ENCODE measurements at places on chromosomes 13 and 19.

GRCh38 chr19:10111405-10111811 is at the start of gene P2RY11:
Gene P2RY11, plus strand, starts transcription at chr19:10111693. Its CDS starts 29 bp downstream, at chr19:10111722.
- peak; percentile 78 for DNase-seq

DNA sequence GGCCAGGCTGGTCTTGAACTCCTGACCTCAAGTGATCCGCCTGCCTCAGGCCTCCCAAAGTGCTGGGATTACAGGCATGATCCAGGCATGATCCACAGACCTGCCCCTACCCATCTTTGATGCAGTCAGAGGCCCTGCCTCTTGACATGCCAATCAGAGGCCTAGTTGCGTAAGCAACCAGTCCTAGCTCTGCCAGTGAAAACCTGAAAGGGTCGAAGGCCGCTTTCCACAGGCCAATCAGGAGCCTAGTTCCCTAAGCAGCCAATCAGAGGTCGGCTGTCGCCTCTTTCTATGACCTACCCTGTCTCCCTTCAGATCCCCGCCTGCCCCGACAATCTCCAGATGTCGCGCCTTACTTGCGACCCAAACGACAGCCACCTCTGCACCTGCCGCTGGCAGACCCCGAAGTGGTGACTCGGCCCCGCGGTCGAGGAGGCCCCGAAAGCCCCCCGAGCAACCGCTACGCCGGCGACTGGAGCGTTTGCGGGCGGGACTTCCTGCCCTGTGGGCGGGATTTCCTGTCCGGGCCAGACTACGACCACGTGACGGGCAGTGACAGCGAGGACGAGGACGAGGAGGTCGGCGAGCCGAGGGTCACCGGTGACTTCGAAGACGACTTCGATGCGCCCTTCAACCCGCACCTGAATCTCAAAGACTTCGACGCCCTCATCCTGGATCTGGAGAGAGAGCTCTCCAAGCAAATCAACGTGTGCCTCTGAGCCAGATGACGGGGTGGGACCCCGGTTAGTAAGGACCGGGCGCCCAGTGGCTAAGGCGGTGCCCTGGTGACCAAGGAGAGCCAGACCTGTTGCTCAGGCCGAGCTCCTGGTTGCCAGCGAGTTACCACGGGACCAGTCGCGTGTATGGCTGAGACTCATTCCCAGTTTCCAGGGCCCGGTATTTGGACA is 6.3 kb downstream of the SYDE1 start:
- DNase-seq = no peak

DNA sequence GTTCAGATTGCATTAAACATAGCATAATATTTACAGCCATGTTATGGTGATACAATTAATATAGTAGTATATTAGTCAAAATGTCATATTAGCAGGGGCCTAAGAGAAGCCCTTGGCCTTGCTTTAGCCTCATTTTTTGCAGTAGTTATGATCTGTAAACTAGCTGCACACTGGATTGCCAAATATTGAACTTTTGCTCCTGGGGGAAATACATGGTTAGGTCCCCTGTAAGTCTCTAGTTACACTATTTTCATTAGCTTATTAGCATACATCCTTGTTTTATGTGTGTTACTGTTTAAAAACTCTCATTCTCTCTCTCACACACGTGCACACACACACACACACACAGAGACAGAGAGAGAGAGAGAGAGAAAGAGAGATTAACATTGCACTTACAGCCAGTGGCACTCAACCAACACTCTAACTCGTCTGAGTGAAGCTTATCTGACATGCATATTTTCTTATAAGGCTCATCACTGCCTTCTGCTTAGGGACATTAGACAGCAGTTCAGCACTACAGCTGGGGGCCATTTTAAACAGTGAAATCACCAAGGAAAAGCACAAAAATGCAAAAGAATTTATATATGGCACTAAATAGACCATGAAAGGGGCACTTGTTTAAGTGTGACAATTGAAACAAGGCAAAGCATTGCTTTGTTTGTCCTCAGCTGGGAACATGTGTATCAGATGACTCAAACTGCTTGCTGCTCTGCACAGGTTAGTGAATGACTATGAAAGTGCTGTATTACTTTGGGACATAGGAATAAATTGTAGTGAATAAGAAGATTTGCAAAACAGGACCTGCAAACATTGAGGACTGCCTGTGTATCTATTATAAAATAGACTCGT is 278.7 kb downstream of the GPC6 start:
- DNase-seq = no peak

GRCh38 chr13:20610006-20610405 is 43.0 kb downstream of the IFT88 start:
- no peak for DNase-seq

DNA sequence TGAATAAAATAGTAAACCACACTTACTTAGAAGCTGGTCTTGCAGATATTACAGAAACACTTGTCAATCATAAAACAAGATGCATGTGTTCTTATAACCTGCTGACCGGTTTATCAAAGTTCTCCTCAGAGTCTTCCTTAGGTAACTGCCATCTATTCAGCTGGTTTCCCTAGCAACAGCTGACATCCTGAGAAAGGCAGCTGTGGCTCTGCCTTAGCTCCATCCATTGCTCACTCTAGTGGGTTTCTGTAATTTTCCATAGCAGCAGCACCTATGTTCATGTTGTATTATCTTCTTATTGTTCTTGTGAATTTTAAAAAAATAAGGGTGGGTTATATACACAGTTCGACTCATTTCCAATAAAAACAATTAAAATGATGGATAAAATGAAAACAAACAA is 87.8 kb downstream of the RAP2A start:
- DNase-seq = no peak

DNA sequence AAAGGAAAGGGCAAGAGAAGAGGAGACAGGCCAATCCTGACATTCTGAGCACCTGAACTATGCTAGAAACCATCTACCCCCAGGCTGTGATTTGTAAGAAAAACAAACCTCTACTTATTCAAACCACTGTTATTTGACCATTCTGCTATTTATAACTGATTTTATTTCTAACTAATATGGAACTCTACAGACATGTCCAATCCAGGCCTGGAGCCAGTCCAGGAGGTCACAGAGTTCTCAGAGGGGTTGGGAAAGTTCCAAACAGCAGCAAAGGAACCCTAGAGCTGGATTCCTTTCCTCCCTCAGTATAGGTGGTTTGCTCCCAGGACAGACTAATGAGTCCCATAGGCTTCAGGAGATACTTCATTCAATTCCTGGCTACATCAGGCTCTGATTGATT is 24.2 kb downstream of the SIAH3 start:
- no peak for DNase-seq

DNA sequence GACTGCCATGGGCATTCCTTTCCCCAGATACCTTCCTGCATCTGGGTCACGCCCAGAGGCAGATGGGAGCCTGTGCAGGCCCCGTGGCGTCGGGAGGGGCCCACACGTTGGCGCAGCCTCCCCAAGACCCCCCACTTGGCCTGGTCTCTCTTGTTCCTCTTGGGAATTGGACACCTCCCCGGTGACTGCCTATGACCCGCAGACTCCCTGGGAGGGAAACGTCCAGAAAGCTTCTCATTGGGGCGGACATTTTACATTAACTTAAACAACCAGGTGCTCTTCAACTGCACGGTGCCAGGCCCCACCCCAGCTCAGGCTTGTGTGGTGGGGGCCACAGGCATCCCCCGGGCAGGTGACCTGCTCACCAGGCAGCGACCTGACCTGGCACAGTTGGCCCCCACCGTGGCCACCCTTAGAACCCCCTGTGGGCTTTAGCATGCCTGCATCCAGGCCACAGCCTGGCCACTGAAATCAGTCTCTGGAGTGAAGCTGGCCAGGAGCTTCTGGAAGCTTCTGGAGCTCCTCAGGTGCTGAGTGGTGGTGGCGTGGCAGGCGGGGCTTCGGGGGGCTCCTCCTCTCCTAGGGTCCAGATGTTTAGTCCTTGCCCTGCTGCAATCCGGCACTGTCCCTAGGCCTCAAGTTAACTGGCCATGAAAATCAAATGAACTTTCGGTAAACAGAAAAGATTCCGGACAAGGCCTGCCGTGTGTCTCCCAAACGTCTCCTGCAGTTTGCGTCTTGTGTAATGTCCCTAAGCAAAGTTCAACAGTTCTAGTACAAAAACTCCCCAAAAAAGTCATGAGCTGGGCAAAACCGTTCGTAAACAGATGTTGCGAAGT is 8.5 kb upstream of the PROZ start:
- peak; percentile 47 for DNase-seq

DNA sequence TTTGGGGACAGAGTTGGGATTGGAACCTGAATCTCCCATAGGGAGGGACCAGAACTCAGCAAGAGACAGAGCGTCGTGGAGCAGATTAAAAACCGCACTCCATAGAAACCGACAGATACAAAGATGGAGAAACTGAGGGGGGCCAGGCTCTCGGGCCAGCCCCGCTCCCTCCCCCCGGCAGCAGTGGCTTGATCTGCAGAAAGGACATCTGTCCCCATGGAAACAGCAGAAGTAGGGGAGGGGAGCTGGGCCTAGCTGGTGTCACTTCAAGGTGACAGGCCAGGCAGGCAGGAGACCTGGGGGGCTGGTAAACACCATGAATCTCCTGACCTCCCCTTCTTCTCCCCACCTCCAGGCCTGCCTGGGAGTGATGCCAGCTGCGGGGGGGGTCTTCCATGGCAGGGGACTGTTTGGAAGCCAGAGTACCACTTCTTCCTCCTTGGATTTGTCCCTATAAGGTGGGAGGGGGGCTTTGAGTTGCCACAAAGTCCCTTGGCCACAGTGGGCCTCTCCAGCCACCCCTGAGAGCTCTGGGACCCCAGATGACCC is 10.9 kb downstream of the TMIGD2 start:
- no peak for DNase-seq

DNA sequence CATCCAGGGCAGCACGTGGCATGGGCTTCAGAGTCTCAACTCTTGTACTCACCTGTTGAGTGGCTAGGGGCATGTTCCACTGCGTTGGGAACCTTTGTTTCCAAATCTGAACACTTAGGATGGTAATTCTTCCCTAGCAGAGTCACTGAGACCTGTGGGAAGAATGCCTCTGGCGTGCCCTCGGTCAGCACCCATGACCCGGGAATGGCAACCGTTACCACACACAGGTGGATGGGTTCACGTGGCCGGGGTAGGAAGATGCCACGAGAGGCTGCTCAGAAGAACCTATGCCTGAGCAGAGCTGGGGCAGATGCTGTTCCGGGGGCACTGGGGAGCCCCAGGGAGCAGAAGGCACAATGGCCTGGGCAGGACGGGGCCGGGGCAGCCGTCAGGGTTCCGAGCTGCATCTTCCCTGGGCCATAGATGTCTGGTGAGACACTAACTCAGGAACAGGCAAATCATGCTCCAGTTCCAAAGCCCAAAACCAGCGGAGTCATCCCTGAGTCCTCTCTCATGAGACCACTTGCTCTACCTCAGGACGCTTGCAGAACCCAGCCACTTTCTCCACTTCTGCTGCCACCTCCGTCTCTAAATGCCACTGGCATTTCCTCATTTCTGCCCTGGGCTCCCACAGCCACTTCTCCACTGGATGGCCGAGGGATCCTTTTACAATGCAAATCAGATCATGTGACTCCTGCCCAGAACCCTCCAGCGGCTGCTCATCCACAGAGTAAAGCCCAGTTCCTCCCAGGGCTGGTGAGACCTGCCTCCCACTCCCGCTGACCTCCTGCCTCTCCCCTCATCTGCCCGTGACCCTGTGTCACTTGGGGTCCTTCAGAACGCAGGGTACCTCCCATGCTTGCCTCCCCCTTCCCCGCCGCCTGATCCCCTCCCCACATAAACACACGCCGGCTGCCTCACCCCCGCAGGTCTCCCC is 36.7 kb downstream of the FAM124A start:
- DNase-seq = no peak

- DNase-seq = no peak
Observed at GRCh38 chr19:44530777-44531176, 1.3 kb upstream of the CEACAM20 start.

- DNase-seq = peak; percentile 77
Observed at GRCh38 chr13:19862481-19863313, 752 bp downstream of the ZMYM5 start.

DNA sequence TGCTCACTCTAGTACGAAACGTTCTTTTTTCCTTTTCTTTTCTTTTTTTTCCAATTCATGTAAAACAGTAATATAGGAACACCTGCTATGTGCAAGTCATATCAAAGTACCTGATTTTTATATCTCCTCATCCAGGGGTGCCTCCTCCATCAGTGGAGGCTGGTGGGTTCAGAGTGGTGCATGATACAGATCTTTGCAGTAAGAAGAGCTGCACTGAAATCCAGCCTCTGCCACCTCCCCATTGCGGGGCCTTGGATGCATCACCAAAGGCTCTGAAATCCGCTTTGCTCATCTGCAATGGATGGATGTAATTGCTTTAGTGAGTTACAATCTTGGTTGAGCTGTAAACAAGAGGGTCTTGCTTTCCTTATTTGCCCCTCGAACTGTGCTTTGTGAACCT is 38.3 kb downstream of the GPR12 start:
- DNase-seq = no peak

DNA sequence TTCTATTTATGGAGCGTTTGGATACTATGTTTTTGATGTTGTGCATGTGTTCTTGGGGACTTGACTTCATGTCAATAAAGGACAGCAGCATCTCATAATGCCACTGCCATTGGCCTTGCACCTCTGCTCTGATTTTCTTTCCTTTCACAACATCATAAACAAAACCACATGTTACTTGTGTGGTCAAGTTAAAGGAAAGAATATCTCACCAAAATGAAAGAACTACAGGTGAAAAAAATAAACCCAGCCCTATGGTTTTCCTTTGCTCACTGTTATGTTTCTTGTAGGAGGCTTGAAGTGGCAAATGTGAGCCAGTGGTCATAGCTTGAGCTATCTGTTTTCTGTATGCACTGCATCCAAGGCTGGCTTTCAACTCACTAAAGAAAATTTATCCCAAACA is 240.4 kb downstream of the KCNRG start:
- DNase-seq = no peak

DNA sequence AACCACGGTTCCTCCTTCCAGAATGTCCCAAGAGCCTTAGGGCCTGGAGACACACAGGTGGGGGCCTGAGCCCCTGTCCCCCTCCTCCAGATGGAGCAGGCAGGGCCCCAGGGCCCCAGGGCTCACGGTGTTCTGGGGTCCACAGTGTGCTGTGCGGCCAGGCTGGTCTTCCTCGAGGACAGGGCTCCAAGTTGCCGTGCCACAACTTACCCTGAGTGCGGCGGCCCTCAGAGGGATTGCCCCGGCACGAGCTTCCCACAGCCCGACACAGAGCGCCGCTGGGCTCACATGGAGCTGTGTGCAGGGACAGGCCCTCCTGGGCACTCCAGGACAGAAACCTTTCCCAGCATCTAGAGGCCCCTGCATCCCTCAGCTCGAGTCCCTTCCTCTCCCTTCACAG is 160.8 kb downstream of the KDM4B start:
- no peak for DNase-seq

DNA sequence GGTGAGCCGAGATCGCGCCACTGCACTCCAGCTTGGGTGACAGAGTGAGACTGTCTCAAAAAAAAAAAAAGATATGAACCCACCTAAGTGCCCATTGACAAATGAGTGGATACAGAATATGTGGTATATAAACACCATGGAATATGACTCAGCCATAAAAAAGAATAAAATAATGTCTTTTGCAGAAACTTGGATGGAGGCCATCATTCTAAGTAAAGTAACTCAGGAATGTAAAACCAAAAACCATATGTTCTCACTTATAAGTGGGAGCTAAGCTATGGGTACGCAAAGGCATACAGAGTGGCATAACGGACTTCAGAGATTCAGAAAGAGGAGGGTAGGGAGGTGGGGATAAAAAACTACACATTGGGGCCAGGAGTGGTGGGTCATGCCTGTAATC is 29.5 kb downstream of the PLA2G4C start:
- no peak for DNase-seq

GRCh38 chr13:102688306-102688973 is 6.4 kb downstream of the METTL21C start:
- no peak for DNase-seq

Data from activated CD8-positive, alpha-beta memory T cell treated with anti-CD3 and anti-CD28 coated beads for 24 hours (primary cell).